ENCODE measurements at places on chromosomes 12 and 14.

- no peak for DNase-seq
Observed at GRCh38 chr12:73863546-73863945, 674.1 kb upstream of the ATXN7L3B start.

DNA sequence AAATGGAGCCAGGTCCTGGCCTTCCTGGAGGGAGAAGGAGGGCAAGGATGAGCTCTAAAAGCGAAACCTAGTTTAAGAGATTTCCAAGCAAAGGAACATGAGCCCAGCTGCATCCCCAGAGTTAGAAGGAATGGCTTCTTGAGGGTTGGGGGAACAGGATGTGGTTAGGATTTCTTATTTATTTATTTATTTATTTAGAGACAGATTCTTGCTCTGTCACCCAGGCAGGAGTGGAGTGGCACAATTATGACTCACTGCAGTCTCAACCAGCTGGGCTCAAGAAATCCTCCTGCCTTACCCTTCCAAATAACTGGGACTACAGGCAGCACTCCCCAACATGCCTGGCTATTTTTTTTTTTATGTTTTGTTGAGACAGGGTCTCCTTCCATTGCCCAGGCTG lies 25.3 kb upstream of the TMEM106C start:
- DNase-seq = peak; percentile 73

DNA sequence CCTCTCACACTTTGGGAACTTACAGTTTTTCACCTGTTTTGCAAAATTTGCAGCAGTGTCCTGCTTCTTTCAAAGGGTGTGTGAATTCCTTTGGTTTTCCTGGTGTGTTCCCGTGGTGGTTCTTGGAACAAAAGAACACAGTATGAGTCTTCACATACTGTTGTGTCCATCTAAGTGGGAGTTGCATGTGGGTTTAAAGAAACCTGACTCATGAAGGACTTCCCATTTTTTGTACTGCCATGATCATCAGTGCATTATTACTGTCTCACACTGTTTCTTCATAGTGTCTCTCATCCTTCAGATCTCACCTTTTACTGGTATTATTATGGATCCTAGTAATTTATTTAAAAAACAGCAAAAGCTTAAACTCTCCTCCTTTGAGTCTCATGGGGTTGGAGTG lies 3.8 kb upstream of the GZMH start:
- DNase-seq = no peak

DNA sequence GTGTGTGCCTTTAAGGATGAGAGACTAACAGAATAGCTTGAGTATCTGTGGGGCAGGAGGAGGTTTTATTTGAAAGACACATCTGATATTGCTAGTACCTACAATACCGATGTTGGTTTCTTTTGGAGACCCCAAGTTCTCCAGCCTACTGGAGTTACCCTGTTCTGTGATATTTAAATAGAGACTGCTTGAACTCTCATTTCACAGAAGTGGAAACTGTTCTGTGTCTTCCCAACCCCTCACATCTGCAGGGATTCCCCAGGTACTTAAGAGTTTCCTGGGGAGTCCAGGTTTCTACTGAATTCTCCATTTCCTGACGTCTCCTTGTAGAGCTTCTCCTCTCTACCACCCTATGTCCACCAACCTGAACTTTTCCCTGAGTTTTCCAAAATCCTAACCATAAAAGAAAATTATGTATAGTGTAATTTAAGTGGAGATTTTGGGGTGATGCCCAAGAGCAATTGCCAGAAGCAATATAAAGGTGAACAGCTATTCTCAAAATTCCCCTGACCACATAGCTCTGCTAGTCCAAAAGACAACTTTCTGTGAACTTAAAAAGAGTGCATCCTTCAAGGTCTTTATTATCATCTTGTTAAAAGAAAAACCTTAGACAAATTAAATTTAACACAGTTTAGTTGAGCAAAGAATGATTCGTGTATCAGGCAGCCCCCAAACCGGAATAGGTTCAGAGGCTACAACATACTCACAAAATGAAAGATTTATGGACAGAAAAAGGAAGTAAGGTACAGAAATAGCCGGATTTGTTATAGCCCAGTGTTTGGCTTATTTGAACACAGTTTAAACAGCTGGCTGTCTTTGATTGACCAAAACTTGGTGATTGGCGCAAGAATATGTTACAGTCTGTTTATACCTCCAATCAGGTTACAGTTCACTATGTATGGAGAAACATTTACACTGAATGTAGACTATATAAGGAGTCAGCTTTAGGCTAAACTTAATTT lies 373.4 kb downstream of the NUAK1 start:
- no peak for DNase-seq

GRCh38 chr12:52208424-52209165 lies 16.8 kb upstream of the KRT80 start:
- DNase-seq = no peak

DNA sequence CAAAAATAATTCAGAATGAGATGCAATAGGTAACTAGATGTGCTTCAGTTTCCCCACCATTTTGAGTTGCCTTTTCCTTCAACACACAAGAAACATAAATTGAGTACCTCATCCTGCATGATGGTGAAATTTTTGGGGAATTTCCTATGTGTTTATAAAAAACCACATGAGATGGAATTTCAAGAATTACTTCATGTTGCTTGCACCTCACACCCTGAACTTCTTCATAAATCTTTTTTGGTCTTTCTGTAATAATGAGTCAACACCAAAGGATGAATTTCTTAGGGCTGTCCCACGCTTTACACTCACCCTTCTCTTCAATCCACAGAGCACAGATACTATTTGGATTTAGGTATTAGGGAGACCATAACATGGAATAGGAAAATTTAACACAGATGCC lies 22.6 kb upstream of the LUM start:
- peak; percentile 97 for DNase-seq

GRCh38 chr12:131058700-131059099 lies 105.0 kb downstream of the ADGRD1 start:
- no peak for DNase-seq

DNA sequence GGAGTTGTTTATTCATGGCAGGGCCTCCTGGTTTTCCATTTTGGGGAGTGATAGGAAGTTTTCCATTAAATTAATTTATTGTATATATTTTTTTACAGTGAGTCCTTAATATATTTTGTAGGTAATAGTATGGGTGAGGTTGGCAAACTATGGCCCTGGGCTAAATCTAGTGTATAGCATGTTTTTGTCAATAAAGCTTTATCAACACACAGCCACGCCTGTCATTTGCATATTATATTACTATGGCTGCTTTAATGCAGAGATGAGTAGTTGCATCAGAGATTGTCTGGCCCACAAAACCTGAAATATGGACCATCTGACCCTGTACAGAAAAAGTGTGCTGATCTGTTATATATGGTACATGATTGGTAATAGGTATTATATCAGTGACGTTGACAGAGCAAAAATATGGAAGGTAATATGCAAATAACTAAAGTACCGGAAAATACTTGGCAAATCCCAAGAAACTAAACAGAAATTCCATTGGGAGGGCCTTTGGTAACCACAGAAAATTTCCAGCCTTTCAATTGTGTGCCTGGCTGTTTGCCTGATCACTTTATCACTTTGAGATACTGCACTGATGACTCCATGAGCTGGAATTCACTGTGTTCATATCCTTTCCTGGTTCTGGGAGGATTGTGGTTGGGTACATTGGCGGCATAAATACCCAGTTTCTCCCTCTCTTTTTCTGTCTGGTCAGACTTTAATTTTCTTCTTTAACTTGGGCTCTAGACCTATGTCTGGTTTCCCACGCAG lies 61.7 kb upstream of the RFLNA start:
- peak; percentile 91 for DNase-seq

DNA sequence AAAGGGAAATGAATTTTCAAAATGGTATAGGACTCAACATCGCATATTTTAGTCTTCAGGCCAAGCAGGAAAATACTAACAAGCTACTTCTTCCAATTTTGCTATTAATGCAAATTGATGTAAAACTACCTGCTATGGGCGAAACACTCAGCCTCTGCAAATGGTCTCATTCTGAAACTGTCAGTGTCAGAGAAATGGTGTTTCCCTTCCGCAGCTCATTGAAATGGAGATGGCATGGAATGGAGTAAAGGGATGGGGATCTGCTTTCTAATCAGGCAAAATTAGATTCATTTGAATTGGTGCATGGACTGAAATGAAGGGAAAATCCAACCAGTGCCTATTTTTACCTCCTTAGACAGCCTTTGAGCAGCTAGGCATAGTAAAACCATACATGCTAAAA lies 80.4 kb upstream of the EEA1 start:
- DNase-seq = no peak

- DNase-seq = peak; percentile 27
Observed at GRCh38 chr12:79534029-79534867, 156.5 kb downstream of the PAWR start.

DNA sequence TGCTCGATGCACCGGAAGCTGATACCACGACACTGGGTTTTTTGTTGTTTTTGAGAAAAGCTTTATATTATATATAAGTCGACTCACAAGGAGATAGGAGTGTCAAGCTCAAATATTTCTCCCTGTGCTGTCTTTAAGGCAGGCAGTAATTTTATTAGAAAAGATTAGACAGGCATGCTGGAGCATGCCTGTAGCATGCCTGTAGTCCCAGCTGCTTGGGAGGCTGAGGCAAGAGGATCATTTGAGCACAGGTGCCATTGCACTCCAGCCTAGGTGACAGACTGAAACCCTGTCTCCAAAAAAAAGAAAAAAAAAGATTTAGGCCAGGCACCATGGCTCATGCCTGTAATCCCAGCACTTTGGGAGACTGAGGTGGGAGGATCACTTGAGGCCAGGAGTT lies 51.8 kb downstream of the GNS start:
- no peak for DNase-seq

GRCh38 chr12:56831936-56832335 lies 68.8 kb downstream of the HSD17B6 start:
- no peak for DNase-seq

GRCh38 chr12:61563665-61564450 lies 696.3 kb upstream of the USP15 start:
- DNase-seq = no peak

- DNase-seq = no peak
Observed at GRCh38 chr14:22887990-22888378, 5.0 kb downstream of the REM2 start.

DNA sequence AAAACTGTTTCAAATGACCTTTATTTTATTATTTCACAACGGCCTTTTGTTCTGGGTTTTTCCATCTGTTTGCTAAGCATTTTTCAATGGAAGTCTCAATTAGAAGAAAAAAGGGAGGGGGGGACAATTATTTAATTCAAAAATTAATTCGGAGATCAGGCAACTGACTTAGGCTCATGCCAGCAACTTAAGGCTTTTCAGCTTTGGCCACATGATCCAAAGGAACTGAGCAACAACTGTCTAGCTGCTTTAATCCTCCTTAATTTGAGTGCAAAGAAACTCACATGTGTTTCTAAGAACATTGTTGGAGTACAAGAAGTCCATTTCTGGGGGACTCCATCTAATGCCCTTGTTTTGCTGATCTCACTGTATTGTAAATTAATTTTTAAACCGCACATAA lies 188.0 kb downstream of the EXOC5 start:
- DNase-seq = no peak

DNA sequence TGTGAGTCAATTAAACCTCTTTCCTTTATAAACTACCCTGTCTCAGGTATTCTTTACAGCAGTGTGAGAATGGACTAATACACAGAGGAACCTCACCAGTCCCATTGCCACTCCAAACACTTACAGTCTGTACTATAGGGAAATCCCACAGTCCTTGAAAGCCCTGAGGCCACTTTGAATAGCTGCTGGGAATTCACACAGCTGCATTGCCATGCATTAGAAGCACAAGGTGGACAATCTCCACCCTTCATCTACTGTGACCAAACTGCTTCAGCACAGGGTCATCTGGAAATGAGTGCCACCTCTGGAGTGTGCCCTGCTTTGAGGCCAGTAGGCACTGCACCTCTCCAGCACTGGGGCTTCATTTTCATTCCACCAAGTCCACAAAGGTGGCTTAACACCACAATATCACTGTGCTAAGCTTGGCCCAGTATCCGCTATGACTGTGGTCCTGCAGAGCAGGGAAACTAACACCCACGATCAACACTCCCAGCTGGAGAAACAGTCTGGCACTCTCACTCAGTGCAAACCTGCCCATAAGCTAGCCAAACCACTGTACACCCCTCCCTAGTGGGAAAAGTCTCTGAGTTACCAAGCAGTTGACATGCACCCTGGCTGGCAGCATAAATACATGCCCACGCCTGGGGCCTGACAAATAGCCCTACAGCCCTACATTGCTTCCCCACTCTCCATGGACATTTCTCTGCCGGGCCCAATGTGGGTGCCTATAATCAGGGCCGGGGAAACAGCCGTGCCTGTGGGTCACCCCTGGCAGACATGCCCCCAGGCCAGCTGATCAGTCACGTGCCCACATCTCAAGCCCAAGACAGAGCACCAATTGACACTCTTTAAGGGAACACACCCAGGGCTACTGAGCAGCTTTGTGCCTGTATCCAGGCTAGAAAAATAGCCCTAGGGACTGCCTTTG lies 294.3 kb upstream of the MGAT4C start:
- no peak for DNase-seq

- DNase-seq = peak; percentile 78
Observed at GRCh38 chr12:63994704-63995103, 150.2 kb downstream of the SRGAP1 start.

DNA sequence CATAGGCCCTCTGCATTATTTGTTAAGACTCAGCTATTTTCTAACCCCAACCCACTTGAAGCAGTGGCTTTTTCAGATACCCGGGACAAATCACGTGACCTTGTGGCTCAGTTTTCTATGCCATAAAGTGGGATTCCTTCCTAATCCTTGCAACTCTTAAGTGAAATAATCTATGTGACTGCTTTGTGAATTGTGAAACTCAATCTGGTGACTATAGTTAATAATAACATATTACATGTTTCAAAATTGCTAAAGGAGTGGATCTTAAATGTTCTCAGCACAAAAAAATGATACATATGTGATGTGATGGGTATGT lies 17.3 kb downstream of the EML1 start:
- peak; percentile 28 for DNase-seq

- no peak for DNase-seq
Observed at GRCh38 chr14:89672636-89673511, 255.8 kb upstream of the FOXN3 start.

GRCh38 chr12:81261508-81262207 lies 183.8 kb downstream of the ACSS3 start:
- DNase-seq = no peak

DNA sequence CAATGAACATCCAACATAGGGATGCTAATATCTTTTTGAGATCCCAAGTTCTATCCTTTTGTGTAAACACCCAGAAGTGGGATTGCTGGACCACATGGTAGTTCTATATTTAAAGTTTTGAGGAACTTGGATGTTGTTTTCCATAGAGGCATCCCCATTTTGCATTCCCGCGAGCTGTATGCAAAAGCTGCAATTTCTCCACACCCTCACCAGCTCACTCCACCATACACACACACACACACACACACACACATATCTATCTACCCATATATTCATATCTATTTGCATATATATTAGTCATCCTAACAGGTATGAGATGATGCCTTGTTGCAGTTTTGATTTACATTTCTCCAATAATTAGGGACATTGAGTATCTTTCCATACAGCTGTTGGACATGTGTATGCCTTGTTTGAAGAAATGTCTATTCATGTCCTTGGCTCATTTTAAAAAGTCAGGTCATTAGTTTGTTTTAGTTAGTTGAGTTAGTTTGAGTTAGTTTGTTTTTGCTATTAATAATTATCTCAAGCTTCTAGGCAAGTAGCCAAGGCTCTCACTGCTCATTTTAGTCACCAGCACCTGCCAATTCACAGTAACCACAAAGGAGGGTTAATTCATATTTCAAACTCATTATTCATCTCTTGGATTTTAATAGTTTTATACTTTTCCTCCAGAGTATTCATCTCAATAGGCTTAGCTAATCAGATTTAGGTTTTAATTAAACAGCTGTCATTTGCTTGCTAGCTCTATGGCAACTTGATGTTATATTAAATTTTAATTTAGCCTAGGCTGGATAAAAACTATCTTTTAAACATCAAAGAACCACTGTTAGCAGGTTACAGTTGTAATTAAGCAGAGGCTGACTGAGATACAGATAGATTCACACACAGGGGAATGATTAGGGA lies 1435.9 kb upstream of the TMEM132C start:
- DNase-seq = no peak

All from AG10803 (cell line).